Stimulated activated CD8-positive, alpha-beta memory T cell treated with anti-CD3 and anti-CD28 coated beads, Interleukin-4, amount 100 ng/mL, for 48 hours (primary cell): ENCODE measurements at places on chromosomes 3 and 15.

- DNase-seq = no peak
Measured at GRCh38 chr3:177713928-177714900, 516.9 kb upstream of the TBL1XR1 start.

DNA sequence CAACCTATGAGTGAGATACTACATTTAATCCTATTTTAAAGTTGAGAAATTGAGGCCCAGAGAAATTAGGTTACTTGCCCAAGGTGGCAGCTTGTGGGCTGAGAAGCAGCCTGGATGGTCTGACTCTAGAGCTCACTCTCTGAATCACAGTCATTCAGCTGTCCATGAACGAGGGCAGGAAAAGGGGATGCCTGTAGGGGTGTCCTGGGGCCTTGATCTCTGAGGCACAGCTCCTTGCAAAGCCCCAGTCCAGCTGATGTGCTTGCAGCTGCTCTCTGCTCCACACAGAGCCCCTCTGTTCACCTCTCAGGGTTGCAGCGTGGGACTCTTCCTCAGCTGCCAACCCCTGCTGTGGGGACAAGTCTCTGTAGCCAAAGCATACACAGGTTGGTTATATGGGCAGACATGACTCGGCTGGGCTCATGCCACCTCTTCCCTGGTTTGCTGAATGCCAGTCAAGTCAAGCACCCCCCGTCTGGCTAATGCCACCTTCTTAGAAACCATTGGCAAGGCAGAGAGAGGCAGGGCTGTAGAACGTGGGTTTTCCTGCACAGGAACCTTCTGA lies 56.8 kb downstream of the GASK1A start:
- DNase-seq = no peak

- no peak for DNase-seq
Measured at GRCh38 chr3:42507761-42508335, 5.4 kb downstream of the VIPR1 start.

DNA sequence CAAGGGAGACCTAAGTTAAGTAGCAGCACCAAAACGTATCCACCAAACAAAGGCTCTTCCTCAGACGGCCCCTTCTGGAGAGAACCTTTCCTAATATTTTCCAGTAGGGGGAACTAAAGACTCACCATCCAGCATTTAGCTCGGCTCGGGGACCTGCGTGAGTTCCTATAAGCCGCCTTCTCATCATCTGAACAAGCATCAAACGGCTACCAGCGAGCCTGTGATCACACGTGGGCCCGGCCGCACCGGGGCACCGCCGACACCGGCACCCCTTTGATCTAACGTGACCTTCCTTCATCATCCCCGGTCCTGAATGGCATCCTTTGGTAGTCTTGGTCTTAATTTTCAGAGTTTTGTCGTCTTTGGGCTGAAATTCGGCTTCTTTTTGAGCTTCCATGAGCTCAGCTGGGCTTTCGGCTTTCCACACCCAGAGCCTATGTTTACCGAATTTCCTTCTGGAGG lies 1.4 kb upstream of the ROBO2 start:
- DNase-seq = no peak

DNA sequence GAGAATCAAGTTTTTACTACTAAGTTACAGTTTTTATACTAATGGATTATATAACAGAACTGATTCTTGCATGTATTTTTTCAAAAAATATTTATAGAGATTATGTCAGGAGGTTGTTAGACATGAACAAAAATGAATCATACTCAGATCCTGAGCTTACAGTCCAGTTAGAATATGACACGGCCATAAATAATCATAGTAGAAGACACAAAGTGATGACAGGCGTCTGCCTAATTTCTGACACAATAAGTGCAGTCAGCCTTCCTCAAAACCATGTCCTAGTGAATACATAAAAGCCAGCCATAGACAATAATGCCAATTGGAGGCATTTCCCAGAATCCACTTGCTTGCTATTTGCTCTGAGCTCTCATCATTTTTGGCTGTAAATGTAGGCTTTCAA lies 81.7 kb upstream of the POU1F1 start:
- no peak for DNase-seq
